GM12864 (cell line): ENCODE measurements at places on chromosomes 11 and 22.

- no peak for DNase-seq
These were observed 19.9 kb downstream of the CARS1 start for GRCh38 chr11:3037040-3037944.

DNA sequence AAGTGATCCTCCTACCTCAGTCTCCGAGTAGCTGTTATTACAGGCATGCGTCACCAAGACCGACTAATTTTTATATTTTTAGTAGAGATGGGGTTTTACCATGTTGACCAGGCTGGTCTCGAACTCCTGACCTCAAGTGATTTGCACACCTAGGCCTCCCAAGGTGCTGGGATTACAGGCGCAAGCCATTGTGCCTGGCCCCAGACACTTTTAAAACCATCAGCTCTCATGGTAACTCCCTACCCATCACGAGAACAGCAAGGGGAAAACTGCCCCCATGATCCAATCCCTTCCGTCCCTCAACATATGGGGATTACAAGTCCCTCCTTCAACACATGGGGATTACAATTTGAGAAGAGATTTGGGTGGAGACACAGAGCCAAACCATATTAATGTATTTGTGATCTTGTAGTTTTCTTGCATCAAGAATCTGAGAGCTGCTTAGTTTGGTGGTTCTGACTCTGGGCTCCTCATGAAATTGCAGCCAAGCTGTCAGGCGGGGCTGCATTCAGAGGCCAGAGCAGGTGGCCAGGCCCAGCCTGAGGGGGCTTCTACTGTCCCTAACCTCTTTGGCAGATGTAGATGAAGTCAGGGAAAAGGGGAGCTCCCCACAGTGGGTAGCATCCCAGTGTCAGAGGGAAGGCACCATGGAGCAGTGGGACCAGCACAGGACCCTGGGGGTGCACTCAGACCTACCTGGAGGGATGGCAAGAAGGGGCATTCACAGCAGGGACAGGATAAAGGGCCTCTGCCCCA lies 31.2 kb upstream of the PRAME start:
- DNase-seq: no peak

DNA sequence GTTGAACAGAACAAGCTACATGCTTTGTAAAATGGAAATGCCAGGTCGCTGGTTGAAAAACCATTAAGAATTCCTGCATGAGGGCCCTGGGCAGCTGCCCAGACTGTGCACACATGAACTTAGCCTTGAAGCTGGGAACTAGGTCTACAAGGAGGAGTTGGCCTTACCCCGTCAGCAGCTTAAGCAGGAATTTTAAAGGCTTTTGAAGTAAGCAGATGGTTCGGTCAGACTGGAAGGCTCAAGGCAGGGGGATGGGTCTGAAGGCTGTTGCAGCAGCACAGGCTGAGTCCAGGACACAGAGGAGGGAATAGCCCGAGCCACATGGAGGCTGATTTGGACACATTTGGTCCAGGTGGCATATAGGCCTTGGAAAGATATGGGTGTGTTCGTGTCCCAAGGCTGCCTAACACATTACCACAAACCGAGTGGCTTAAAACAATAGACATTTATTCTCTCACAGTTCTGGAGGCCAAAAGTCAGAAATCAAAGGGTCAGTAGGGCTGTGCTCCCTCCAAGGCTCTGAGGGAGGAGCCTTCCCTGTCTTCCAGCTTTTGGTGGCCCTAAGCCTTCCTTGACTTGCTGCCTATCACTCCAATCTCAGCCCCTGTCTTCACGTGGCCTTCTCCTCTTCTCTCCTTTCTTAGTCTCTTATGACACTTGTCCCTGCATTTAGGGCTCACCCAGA lies 11.6 kb downstream of the LIF start:
- DNase-seq: no peak

GRCh38 chr11:73565804-73566203 lies 32.1 kb downstream of the FAM168A start:
- DNase-seq: no peak

DNA sequence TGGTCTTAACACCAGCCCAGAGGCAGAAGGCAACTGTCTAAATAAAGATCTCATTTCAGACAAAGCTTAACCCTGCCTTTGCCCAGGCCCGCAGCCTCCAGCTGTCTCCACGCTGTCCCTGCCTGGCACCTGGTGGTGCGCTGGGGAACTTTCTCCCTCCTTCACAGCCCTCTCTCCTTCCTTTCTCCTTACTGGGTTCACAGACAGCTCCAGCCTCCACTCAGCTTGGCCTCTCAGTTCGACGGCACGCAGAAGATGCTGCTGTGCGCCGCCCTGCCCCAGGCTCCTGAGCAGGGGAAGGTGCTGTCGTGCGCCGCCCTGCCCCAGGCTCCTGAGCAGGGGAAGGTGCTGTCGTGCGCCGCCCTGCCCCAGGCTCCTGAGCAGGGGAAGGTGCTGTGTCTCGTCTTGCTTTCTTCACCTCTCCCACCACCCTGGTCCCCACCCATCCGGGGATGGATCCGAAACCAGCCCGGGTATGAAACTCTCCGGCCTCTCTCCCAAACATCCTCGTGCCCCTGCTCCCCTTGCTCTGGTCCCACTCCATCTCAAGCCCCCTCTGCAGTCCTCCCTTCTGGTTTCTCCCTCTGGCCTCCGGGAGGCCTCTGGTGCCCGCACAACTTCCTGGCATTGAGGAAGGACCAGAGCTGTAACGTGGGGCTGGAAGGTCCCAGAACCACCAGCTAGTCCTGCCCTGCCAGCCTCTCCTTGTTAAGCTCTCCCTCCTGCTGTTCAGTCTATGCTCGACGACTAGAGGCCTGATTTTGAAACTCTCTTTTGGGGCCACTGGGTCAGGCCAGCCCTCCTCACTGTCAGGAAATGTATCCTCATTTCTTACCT lies 22.9 kb upstream of the JAM3 start:
- DNase-seq: no peak

GRCh38 chr11:76797341-76798201 lies 14.4 kb downstream of the TSKU start:
- no peak for DNase-seq

DNA sequence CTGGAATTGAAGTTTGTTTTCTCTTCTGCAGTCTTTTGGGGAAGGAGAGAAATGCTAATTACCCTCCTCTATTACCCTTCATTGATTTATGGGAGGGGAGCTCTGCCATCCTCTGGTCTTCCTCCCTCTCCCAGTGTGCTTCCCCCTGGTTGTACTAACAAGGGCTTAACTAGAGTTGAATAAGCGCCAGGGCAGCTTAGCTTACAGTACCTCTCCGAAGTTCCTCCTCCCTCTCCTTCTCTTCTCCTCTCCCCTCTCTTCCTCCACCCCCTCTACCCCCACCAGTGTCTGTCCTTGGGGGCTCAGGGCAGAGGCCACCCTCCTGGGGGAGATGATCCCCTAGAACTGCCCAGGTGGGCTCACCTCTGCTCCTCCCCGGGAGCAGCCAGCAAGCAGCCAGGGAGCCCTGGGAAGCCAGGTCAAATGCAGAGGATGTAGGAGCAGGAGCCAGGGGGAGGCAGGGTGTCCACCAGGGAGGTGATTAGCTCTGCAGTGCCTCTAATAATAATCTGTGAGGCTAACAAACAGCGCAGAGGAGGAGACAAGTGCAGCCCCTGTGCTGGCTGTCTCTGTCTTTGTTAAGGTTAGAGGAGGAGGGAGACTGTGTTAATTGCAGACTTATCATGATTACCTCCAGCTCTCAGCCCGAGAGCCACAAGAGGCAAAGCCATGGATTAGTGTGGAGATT lies 191.6 kb upstream of the CADM1 start:
- DNase-seq: no peak

DNA sequence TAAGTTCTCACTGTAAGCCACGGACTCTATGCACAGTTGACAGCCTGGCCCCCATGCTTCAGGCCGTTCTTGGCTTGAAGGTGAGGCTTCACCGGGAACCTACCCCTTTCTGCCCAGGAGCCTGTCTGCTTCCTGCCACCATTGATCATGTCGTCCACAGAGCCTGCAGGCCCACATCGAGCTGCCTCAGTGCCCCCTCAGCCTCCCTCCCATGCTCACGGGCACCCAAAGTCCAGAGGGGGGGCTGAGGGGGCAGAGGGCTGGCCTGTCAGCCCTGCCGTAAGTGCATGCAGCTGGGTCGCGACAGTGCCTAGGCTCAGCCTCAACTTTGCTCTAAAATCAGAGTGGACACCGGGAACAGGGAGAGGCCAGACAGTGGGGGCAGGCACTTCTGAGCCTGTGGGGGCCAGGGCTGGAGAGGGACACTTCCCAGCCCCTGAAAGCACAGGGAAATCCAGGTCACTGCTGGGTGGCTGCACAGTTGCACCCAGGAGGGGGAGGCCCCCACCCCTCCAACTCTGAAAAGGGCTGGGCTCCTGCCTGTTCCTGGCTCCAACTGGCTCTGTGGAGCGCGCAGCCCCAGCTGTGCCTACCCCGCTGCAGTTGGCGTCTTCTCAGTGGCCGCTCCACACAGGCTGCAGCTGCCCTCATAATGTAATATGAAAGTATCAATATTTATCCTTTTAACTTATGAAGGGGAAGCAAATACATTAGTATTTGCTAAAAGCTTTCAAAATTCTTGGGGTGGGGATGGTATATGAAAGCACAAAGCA lies 598.6 kb downstream of the DLG2 start:
- DNase-seq: no peak
